Mammary epithelial cell (primary cell): ENCODE measurements at places on chromosomes 7 and 10. TPM values are rescaled to one million over a fixed set of nuclear protein-coding genes. Genes with fewer than 3 reads are reported as not detected.

Gene CNNM1
- total RNA-seq, result 2.0 TPM

Gene EVX1
- total RNA-seq, result not detected in 2 replicates

Gene SPDYE2
- not detected for total RNA-seq

Gene UTF1
- not detected in 2 replicates for total RNA-seq

Gene APBB1IP
- total RNA-seq, result not detected

Gene ANKRD30A
- not detected for total RNA-seq

Gene SLC39A12
- not detected for total RNA-seq

Gene STEAP2
- total RNA-seq, result 8.7 and 10.9 TPM in 2 replicates

Gene ZNF853
- total RNA-seq, result 0.21 and 0.59 TPM in 2 replicates

Gene FAM25A
- not detected for total RNA-seq

Gene SRGN
- 1.0 TPM for total RNA-seq

Gene HIPK2
- total RNA-seq, result 58.3 and 61.1 TPM in 2 replicates

Gene CFAP46
- not detected in 2 replicates for total RNA-seq

Gene FBXL13
- 0.78 TPM in 2 replicates for total RNA-seq

Gene NEUROG3
- total RNA-seq, result not detected

Gene CYP2W1
- not detected in 2 replicates for total RNA-seq

Gene RAB19
- total RNA-seq, result 1.3 TPM

Gene NPSR1
- total RNA-seq, result not detected

Gene GRID2IP
- total RNA-seq, result not detected in 2 replicates
